ENCODE measurements at places on chromosomes 5 and 9.

DNA sequence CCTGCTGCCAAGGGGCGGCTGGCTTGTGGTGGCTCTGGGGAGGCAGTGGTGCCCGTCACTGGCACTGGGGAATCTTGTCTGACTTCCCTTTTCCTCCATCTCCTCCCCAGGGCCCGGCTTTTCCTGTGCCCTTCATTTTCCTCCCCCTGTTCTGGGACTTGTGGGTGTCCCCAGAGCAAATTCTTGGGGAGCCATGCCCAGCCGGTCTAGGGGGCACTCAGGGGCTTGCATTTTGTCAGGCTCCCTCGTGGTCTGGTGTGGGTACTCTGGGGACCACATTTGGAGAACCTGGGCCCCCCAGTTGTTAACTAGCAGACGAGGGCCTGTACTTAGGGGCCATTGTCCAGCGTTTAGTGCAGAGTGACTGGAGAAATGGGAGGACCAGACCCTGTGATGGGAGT, 105.2 kb upstream of the IER5L start:
- DNase-seq: no peak

DNA sequence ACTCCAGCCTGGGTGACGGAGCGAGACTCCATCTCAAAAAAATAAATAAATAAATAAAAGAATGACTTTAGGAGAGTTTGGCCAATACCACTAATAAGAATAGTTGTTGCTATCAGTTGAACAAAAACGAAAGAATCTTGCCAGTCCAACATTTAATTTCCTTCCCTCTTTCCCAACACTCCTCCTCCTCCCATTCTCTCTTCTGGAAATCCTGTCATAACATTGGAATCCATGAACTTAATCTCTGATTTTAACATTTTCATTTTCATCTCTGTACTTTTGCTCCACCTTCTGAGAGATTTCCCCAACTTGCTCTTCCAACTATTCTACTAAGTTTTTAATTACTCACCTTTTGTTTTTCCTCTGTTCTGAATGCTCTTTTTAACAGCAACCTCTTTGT, 42.8 kb upstream of the CDK20 start:
- DNase-seq: no peak

DNA sequence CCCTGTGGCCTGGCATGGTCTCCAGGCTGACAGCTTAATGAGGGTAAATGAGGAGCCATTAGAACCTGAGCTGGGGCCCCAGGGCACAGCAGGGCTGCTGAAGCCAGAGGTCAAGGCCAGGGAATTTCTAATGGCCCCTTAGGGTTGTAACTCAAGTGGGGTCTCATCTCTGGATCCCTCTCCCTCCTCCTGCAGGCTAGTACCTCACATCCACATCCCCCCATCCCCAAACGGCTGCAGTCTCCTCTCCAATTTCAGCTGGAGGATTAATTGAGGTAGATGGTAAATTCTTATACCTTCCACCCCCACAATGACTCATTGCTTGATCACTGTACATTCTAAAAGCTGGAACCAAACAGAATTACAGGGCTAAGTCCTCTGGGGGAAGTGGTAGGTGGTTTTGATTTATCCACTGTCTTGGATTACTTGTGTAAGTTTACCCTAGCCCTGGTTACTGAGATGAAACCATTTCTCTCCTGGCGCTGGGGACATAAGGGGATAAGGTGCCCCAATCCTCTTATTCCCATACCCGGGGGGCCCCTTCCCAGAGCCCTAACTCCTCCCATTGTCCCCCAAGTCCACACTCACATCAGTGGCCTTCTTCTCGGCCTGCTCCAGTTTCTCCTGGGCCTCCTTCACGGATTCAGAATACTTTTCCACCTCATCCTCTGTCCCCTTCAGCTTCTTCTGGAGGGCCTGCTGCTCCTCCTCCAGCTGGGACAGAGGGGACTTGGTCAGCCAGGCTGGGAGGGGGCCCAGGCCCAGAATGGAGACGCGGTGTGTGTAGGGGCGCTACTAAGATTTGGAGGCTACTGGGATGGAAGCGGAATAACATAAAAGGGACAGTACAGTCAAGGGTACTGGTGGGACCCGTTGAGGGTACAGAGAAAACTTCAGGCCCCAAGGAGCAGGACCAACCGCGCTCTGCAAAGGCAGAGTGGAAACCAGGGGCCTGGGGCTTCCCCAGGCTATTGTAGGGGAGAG, 875 bp downstream of the TPM2 start:
- no peak for DNase-seq

DNA sequence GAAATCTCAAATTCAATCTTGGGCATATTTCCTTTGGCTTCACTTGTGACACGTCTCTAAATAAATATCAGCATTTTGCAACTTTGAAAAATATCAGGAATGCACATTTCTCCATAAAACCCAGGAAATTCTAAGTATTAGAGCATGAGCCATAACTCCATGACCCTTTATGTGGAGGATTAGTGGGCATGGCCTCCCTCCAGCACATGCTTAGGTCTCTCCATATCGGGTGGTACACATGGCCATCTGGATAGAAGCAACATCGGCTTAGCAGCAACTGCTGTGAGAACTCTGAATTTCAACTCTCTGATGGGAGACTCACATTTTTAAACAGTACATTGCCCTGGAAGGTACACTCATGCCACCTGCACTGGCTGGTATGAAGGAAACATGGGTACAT, 73.7 kb upstream of the EGFLAM start:
- DNase-seq: no peak

DNA sequence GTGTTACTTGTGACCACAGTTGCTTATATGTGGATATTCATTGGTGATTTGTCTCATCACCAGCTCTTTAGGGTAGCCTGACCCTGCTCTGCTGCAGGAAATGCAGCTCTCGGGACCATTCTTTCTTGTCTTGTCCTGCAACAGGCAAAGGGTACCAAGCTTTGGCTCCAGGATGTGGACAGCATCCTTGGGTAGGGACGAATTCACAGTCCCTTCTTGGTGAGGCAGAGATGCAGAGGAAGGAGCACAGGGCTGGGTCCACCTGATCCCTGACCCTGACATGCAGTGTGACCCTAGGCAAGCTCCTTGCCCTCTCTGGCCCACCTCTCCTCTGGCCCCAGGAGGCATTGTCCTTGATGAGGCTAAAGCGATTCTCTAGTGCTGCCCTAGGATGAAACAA, 37.0 kb upstream of the SYNPO start:
- DNase-seq: no peak

DNA sequence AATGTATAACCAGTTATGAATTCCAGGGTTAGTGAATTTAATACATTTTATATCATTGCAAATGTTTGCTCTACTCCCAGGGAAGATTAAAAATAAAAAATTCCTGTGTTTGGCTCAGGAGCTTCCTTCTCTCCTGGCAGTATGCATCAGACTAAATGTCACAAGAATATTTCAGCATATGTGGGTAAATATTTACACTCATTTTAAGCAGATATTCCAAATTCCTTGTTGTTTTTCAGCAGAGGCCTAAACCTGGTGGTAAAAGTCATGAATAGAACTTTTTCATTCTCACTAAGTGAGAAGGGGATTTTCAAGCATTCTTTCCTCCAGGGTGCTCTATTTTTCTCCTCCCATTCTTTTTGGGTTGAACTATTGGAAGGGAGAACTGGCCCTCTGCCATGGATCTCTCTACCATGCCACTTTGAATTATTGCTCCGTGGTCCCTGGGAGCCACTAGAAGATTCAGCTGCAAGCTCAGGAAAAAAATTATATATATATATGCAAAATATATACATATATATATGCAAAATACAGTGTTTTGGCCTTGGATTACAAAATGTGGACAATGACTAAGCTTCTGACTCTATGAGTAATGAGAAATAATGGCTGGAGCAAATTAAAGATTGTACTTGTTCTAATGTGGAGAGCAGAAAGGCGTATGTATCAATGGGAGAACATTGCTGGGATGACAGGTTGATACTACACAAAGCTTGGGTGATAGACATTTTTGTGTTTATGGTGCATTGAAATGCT, 180.6 kb upstream of the PAPPA start:
- no peak for DNase-seq

GRCh38 chr5:122541388-122541787, 229.4 kb downstream of the SNCAIP start:
- DNase-seq: no peak

All from neuronal stem cell (in vitro differentiated cells).